ENCODE measurements at places on chromosomes 3 and 15.
A peak's percentile ranks its signal among the peaks of the same experiment; 100 is the strongest.

- DNase-seq, result peak; percentile 33
Observed at GRCh38 chr3:19947549-19948225, 790 bp downstream of the RAB5A start.

DNA sequence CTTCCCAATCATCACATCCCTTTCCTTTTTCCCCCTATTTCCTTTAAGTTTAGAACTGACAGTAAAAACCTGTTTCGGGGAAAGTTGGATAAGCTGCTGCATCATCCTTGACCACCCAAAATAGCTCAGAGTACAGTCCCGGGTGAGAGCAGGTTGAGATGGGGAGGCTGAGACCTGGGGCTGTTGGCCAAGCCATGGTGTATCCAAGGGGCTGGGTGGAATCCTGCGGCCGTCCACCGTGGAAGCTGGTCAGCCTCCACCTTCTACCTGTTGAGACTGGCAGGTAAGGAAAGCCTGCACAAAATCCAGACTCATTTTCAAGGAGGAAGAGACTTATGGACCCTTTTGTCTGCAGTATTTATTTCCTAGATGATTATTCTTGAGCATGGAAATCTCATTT lies 128.2 kb upstream of the PLXNA1 start:
- no peak for DNase-seq

GRCh38 chr3:37730825-37731224 lies 130.9 kb upstream of the CTDSPL start:
- DNase-seq, result no peak

- no peak for DNase-seq
Observed at GRCh38 chr15:89851673-89852341, 37.2 kb upstream of the ANPEP start.

GRCh38 chr3:67018105-67018788 lies 20.1 kb downstream of the KBTBD8 start:
- no peak for DNase-seq

GRCh38 chr15:33963831-33964664 lies 4.2 kb upstream of the CHRM5 start:
- no peak for DNase-seq

DNA sequence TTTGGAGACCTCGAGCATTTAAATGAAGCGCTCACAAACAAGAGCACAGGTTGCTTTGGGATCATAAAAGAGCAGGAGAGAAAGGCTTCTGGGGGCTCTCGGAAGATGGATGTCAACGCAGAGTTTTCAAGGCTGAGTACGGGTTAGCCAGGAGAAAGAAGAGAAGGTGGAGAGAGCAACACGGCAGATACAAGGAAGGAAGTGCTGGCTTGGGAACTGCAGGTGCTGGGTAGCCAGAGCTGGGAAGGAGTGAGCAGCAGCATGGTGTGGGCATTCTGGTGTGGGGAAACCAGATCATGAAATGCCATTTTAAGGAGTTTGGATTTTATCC lies 580 bp upstream of the RUBCN start:
- DNase-seq, result no peak

DNA sequence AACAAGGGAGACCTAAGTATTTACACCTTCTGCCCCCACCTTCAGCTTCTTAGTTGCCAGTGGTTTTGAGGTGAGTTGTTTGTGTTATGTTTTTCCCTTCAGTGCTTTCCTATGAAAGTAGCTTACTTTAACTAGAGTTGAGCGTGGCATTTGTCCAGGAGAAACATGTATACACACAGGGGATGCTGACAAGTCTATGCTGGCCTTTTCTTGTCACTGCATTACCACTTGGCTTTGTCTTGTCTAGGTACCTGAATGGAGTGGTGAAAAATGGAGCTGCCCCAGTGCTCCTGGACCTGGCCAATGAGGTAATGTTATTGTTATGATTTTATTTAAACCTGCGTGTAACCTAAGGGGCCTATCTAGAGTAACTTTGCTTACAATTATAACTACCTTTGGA lies 74.4 kb downstream of the CDIN1 start:
- no peak for DNase-seq

GRCh38 chr3:168512802-168513201 lies 417.1 kb upstream of the GOLIM4 start:
- no peak for DNase-seq

- DNase-seq, result no peak
Observed at GRCh38 chr15:38238311-38238710, 14.3 kb upstream of the SPRED1 start.

DNA sequence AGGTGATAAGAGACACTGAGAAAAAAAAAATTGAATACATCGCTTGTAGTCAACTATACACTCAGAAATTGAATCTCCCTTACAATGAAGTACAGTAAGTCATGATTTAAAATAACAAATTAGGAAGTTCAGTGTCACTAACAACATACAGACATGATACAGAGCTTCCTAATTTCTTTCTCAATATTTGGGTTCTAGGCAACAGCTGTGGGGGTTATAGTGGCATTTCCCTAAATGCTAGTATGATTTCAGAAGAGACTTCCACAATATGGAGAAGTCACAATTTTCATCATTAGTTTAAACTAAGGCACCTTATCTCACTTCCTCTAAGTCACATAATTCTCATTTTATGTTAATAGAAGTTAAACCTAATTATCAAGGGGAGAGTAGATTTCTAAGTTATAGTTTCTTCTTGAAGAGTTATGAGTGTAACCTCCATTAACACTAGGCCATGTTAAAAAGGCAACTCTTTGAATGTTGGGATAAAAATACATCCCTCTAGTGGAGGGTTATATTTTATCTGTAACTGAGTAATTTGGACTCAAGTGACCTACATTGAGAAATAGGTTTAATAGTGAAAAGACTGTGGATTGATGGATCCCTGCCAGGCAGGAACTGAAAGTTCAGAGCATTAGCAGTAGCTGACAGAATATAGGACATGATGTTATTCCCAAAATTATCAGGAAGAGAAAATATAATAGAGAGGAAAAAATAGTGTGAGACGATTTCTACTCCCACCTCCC lies 286.0 kb upstream of the SUCLG2 start:
- no peak for DNase-seq

DNA sequence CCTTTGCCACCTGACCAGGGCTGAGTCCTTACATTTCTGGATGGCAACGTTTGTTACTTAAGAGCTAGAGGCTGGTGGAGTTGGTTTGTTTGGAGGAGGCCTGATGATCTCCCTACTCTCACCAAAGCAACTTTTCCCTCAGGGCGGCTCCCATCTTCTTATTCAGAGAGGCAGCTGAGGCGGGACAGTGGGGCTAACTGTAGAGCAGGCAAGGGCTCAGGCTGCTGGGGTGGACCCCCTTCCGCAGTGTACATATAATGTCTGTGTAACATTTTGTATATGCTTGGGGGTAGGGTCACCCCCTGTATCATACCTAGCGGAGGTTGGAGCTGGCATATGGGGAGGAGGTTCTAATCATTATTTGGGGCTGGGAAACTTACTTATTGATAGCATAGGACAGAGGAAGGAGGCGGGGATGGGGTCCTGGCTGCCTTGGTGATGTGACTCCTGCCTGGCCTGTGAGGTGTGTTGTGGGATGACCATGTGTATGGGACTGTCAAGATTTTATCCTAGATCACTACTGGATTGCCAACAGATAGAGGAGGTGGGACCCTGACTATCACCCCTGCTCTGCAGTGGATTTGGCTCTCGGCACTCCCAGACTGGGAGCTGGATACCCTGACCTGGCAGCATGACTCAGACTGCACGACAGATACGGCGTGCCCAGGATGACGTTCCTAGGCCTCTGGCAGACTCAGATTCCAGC lies 52.5 kb upstream of the UBE2Q2 start:
- DNase-seq, result no peak

- DNase-seq, result no peak
Observed at GRCh38 chr15:29651476-29652233, 170.6 kb downstream of the TJP1 start.

DNA sequence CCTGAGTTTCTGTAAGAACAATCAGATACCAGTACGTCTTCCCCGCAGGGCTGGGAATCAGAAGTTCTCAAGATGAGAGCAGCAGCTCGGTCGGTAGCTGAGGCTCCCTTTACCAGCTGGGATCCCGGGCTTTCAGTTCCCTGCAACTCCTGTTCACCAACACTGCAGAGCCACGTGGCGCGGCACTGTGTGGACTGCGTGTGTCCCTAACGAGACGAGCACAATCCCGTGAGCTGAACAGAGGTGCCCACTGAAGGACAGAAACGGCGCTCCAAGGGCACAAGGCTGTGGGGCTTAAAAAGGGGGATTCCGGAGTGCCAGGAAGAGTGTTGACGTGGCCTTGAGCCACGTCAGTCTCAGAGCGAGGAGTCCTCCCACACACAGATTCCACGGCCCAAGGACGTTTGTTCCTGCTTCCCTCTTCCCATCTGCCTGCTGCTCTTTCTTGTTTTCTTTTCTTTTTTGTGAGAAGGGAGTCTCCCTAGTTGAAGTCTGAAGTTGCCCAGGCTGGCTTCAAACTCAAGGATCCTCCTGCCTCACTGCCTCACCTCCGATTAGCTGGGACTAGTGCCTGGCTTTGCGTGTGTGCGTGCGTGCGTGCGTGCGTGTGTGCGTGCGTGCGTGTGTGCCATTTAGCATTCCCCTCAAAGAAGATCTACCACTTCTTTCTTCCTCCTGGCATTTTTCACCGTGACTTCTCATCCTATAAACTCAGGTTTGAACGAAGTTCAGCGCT lies 37.1 kb upstream of the RPL35A start:
- DNase-seq, result no peak

GRCh38 chr15:101541501-101542292 lies 52.2 kb upstream of the PCSK6 start:
- DNase-seq, result no peak

DNA sequence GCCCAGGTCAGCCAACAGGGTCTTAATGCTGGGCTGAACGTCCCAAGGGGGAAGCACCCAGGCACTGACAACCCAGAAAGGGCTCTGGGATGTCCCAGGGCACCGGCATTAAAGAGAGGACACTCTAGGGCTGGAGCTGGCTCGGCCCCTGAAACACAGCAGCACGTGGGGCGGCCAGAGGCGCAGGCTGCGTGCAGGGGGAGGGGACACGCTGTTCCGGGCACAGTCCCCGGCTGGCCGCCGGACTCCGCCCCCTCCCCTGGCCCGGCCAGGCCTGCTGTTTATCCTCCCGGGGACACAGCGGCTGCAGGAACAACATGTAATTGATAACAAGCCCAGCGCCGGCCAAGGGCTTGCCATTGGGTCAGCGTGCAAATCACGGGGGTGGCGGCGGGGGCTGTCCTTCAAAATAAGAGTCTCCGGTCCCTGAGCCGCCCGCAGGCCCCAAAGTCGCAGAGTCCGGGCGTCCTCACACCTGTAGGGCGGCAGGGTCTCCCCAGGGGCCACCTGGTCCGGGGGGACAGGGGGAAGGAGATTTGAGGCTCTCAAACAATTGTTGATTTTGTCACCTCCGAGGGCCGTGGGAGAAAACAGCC lies 1.3 kb downstream of the KLF15 start:
- no peak for DNase-seq

DNA sequence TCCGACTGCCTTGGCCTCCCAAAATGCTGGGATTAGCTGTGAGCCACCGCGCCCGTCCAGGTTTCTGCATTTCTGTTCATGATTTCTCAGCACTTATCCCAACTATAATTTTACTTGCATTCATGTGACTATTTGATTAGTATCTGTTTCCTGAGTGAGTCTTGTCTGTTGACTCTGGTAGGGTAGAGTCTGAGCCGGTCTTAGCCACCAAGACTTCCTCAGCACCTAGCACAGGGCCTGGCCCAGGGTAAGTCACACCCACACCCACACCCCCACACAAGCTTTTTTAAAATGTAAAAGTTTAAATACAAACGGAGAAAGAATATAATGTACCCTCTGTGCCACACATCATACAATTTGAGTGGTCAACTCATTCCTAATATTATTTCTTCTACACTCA lies 3.1 kb upstream of the SPATA12 start:
- DNase-seq, result no peak

- DNase-seq, result no peak
Observed at GRCh38 chr15:80584561-80584964, 110.5 kb upstream of the ABHD17C start.

GRCh38 chr15:75827691-75828090 lies 15.6 kb upstream of the UBE2Q2 start:
- no peak for DNase-seq

GRCh38 chr3:195032955-195033354 lies 238.0 kb downstream of the XXYLT1 start:
- DNase-seq, result no peak

DNA sequence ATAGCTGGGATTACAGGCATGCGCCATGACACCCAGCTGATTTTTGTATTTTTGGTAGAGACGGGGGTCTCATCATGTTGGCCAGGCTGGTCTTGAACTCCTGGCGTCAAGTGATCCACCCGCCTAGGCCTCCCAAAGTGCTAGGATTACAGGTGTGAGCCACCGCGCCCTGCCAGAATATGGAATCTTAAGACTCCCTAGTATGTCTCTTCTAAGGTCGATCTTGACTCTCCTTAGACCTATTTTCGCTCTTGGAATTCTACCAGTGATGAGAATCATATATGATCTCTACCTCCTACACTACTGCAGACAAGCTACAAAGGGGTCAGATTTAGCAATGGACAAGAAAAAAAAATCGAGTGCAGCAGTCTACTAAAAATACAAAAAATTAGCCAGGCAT lies 19.3 kb upstream of the EOGT start:
- DNase-seq, result no peak

- no peak for DNase-seq
Observed at GRCh38 chr3:132703733-132704132, 18.5 kb downstream of the NPHP3 start.

- no peak for DNase-seq
Observed at GRCh38 chr3:129087138-129087702, 26.6 kb downstream of the GP9 start.

- DNase-seq, result no peak
Observed at GRCh38 chr3:140585828-140586227, 92.0 kb upstream of the TRIM42 start.

GRCh38 chr3:99902091-99902490 lies 84.4 kb downstream of the CMSS1 start:
- no peak for DNase-seq

DNA sequence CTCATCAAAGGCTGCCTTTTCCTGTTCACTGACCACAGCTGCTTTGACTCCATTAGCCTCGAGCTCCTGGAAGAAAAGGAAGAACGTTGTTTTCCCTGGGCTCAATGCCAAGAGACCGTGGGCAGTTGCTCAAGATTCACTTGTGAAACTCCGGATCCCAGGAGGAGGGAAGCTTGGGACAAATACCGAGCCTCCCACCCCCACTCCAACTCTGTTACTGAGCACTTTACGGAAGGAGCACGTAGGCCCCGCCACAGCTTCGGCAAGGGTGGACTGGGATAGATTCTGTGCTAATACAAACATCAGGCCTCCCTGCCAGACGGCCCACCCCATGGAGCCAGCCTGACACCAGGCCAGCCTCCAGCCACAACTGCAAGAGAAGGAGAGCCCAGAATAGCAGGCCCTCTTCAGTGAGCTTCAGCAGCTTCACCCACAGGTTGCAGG lies 10.8 kb upstream of the FANCD2 start:
- no peak for DNase-seq

- DNase-seq, result no peak
Observed at GRCh38 chr3:195524171-195524896, 18.8 kb downstream of the PPP1R2 start.

GRCh38 chr3:9793161-9793781 lies 389 bp downstream of the ARPC4 start:
- no peak for DNase-seq

GRCh38 chr3:63528325-63529000 lies 124.0 kb upstream of the SNTN start:
- DNase-seq, result no peak

Data from stimulated activated CD4-positive, alpha-beta T cell treated with anti-CD3 and anti-CD28 coated beads, Interleukin-12 subunit alpha, Interleukin-12 subunit beta, amount 100 ng/mL, for 4 hours (primary cell).